ENCODE measurements at places on chromosomes 11 and 22.

DNA sequence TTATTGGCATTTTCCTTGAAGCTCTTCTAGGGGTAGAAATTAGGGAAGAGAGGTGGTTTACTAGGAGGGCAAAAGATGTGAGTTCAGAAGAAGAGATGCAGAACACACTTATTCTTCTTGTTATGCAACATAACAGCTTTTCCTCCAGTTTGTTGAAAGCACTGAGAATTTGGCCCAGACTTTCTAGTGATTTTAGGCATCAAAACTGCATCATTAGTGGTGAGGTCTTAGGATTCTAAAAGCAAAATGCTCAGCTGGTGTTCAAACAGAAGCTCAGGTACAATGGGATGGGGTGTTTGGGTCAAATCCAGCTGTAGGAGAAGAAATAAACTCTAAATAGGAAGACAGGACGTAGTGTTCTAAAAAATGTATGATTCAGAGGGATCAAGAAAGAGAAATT is 221.1 kb downstream of the OPCML start:
- no peak for DNase-seq

- DNase-seq = no peak
Measured at GRCh38 chr22:31447337-31447736, 42.3 kb downstream of the EIF4ENIF1 start.

DNA sequence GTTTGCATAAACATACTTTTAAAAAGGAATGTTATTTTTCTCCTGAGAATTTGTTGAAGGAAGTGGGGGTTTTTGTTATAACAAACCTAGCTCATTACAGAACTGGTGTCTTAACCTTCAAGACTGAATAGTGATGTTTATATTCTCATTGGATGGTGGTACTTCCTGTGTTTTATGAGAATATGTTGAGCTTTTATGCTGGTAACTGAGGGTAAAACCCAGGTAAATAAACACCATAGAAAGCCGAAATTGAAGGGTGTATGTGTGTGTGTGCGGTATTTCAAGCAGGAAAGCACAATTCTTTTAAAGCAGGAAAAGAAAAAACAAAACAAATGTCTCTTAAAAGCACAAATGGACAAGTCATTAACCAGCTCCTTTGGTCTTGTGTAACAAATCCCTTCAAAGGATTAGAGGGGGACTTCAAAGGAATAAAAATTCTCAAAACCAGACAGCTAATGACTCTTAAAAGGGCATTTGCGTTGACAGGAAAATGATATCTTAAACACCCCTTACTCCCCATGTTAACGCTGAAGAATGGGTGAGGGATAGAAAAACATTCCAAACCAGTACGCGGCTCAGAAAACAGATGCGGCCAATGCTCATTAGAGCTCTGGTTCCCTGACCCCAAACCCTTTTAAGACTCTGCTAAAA is 23.8 kb downstream of the LMO2 start:
- DNase-seq = no peak

DNA sequence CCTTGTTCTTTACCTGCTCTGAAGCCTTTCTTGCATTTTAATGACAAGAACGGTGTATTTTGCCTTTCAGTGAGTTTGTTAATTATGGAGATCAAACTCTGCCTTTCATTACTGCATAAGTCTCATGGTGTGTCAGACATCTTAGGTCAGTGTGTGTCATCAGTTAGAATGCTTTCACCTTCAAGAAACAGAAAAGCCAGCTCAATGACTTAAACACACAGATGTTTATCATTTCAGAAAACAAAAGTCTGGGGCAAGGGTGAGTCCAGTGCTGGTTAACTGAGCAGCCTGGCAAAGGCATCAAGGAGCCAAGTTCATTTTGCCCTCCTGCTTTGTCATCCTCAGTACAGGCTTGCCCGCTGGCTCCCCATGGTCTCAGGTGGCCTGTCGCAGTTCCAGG is 54.5 kb downstream of the PACS1 start:
- DNase-seq = no peak

DNA sequence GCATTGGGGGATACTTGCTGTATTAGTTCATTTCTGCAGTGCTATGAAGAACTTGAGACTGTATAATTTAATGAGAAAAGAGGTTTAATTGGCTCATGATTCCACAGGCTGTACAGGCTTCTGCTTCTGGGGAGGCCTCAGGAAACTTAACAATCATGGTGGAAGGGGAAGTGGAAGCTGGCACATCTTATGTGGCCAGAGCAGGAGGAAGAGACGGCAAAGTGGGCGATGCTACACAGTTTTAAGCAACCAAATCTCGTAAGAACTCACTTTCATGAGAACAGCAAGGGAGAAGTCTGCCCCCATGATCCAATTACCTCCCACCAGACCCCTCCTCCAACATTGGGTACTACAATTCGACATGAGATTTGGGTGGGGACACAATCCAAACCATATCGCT is 55.1 kb downstream of the TMPRSS5 start:
- DNase-seq = no peak

- DNase-seq = no peak
Measured at GRCh38 chr11:110490886-110491285, 61.1 kb downstream of the FDX1 start.

GRCh38 chr11:129259931-129260348 is 67.8 kb upstream of the ARHGAP32 start:
- no peak for DNase-seq

DNA sequence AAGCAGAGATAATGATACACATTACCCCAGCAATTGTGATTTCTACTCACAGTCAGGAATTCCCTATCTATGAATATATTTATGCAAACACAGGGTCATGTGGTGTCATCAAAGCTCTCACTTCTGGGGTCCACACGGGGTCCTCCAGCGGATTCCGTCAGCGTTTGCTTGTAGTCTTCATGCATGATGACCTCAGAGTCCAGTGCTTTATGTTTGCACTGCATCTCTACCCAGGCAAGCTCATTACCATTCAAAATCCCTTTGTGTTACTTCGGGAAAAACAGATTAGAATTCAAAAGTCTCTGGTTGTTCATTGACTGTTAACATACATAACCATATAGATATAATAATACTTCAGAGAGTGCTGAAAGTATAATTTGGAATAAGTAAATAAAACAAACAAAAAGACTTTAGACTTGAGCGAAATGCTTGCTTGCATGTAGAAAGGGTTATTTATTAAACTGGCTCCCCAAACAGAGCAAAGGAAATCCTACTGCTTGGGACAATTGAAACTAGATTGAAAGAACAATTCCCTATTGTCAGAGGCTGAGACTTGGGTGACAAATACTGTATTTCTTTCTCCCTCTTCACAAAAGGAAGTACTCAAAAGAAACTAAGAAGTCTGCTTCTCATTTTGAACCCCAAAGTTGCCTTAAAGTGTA is 423.1 kb downstream of the ETS1 start:
- DNase-seq = no peak

DNA sequence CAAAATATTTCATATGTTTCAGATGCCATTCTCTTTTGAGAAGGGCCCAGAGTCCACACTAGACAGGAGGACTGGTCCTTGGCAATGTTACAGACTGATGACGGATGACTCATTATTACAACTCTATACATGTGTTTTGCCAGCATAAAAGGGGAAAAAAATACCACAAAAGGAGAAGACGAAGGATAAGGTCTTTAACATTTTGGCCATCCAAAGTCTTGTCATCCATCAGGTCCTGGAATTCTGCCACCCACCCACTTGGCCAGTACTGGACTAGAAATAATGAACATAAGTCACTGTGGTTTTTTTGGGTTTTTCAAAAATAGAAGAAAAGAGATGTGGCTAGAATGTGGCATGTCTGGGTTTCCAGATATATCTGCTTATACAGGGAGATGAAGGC is 57.7 kb upstream of the BDNF start:
- no peak for DNase-seq

Measured in glomerular endothelial cell (primary cell).